ENCODE measurements at places on chromosomes 1 and 21.

DNA sequence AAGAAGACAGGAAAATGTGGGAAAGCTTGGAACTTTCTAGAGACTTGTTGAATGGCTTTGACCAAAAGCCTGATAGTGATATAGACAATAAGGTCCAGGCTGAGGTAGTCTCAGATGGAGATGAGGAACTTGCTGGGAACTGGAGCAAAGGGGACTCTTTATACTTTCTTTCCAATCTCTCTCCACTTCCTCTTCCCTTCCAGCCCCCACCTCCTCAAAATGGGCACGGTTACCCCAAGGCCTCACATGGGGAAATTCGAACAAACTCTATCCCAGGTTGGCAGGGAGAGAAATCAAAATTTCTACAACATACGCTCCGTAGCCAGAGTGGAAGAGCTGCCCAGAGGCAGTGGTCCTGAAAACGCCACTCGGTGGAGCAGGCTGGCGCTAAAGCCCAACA lies 15.2 kb downstream of the PPT1 start:
- DNase-seq, result no peak

- no peak for DNase-seq
These were observed 150.2 kb downstream of the FOXD2 start for GRCh38 chr1:47587891-47588582.

GRCh38 chr1:115134850-115135480 lies 45.7 kb upstream of the TSPAN2 start:
- DNase-seq, result no peak

GRCh38 chr1:84585803-84586202 lies 11.6 kb upstream of the CTBS start:
- DNase-seq, result no peak

GRCh38 chr1:12469493-12469892 lies 148.5 kb downstream of the DHRS3 start:
- no peak for DNase-seq

- no peak for DNase-seq
These were observed 374.9 kb upstream of the CAMK1G start for GRCh38 chr1:209208648-209209047.

GRCh38 chr1:12001249-12001917 lies 17.9 kb upstream of the MIIP start:
- no peak for DNase-seq

- no peak for DNase-seq
These were observed at the start of gene KRTAP12-4 for GRCh38 chr21:44654576-44655175. KRTAP12-4 (minus strand) TSS chr21:44654659; CDS start chr21:44654614, 45 bp downstream.

- DNase-seq, result no peak
These were observed 10.8 kb downstream of the UTP25 start for GRCh38 chr1:209838537-209838936.

- no peak for DNase-seq
These were observed 10.0 kb downstream of the FAAP20 start for GRCh38 chr1:2184531-2184930.

DNA sequence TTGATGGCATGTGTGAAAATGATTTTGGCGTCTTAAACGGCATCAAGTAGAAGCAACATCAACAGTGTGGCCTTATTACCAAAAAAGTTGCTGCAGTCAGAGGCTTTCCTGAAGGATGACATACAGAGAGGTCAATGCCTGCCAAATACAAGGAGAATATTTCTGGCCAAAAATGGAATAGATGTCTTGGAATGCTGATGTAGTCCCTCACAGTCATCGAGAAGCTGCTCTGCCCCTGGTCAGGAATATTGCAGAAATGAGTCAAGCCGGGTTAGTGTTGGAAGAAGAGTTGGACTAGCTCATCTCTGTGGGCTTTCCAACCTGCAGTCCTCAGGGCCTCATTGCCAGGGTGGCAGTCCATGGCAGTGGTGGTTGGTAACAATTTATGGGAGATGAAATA lies 42.1 kb downstream of the NOS1AP start:
- DNase-seq, result no peak

- no peak for DNase-seq
These were observed 35.1 kb downstream of the DIRAS3 start for GRCh38 chr1:68015369-68015768.

- no peak for DNase-seq
These were observed 19.5 kb downstream of the LUZP1 start for GRCh38 chr1:23149114-23149513.

- no peak for DNase-seq
These were observed 65.1 kb downstream of the MSH4 start for GRCh38 chr1:75861831-75862230.

GRCh38 chr1:235108876-235109275 lies 19.8 kb downstream of the TOMM20 start:
- no peak for DNase-seq

DNA sequence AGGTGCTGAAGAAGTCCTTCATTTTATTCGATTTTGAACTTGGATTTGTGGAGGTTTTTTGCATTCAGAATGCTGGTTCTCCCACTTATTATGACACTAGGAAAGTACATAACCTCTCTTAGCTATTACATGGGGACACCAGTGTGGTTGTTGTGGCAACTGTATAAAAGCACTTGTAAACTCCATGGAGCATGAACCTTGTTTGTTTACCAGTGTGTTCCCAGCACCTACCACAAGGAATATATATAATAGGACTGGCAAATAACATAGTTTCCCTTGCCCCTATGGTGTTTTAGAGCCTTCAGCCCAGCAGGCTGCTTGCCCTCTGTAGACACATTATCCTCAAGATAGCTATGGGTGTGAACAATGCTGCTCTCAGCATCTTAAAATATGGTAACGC lies 43.1 kb downstream of the RASSF5 start:
- no peak for DNase-seq

DNA sequence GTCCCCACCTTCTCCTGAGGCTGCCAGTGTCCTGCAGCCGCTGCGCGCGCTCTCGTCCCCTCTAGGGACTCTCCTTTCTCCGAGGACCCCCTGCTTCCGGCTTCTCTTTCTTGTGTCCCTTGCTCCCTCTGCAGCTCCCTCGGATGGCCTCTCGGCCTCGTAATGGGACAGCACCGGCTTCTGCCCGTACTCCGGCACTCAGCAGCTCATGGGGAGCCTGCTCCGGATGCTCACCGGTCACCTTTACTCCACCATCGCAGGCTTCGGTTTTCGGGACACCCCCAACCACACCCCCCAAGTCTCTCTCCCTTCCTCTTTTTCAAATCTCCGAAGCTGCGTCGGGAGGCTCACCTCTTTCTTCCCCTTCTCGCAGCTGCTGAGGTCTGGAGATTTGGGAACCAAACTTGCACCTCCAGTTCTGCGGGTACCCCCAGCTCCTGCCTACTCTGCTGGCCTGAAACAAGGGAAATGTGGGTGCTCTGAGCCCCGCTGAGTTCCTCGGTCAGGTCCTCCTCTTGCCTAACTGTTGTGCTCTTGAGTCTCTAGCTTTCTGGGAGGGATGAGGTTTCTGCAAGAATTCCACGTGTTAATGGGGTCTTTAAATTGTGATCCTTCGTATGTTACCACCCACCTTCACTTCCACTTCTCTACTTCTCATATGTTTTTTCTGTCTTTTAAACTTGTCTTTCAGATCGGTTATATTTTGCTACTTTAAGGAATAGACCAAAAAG lies 930 bp downstream of the CDC14A start:
- DNase-seq, result no peak

DNA sequence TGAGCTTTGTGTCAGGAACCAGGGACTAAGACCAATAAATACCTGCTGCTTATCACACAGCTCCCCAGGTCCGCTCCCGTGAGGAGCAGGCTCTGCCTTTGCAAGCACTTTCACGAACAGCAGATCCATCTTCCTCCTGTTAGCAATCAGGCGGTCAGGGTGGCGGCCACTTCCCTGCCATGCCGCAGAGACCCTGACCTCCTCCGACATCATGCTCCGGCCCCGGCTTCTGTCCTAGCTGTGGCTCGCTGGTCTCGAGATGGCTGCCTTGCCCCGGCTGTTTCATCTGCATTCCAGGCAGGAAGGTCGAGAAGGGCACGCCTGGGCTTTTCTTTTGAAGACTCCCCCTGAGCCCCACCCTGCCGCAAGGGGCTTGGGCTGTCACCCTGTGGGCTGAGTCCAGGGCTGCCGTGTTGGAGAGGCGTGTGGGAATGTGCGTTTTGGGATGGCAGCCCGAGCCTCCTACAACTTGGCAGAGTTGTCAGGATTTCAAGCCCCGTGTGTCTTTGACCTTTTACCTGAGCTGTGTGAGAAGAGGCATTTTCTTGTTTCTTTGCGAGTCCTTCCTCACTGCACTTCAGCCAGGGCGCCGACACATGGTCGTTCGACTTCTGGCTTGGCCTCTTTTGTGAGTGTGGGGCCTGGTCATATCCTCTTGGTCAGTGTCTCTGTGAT lies 59.5 kb downstream of the AGPAT3 start:
- no peak for DNase-seq

DNA sequence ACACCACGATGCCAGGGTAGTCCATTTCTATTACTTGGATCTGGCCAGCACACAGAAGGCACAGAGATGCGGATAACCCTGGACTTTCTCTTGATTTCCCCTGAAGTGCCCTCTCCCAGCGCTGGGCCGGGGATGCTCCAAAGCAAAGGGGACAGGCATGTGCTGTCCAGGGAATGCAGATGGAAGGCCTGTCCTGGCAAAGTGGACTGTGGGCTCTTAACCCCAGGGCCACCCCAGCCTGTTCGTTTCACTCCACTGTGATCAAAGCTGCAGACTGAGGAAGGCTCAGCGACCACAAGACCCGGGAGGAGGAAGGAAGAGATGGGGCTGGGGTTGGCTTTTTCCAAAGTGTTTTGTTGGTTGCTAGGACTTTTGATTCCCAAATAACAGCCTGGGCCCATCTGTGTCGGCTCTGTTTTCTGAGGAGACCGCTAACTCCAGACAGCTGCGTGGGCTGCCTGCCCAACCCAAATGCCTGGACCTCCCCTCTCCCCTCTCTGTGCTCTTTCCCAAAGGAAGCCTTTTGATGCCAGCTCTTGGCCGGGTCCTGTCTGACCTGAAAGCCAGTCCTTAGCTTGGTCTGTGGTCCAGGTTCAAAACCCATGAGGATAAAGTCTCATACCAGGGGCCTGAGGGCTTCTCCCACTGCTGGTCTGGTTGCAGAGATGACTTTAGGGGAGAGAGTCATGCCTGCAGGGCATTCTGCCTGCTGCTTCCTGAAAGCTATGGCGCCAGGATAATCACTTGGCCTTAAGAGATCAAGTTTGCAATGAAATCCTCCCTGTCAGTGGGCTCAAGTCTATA lies 119.6 kb upstream of the CD34 start:
- DNase-seq, result no peak

DNA sequence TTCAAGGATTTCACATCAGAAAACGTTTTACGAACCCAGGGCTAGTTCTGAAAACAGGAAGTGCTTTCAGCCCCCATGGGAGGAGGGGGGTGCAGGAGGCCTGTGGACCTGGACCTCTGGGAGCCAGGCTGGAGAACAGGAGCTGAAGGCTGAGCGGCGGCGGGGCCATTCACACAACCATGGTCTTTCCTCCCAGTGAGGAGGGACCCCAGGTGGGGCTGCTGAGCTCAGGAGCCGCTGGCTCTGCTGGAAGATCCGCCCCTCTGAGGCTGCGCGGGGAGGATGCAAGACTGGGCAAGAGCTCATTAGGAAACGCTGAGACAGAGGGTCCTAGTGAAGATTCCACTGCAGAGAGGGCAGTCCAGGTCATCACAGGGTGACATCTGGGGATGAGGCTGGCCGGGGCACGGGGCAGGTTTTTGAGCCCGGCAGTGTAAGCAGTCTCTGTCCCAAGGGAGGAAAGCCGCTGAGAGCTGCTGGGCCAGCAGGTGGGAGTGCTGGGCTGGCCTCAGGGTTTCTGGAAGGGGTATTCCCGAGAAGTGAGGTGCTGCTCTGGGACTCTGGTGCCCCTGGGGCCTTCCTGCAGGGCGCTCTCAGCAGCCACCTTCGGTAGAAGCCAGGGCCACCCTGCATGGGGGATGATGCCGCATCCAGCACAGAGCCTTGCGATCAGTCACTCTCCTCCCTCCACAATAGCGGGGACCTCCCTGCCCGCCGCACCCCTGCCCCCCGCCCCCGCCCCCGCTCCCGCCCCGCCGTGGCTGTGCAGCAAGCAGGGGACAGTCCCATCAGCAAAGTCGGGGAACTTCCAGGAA lies 7.5 kb downstream of the MX2 start:
- DNase-seq, result no peak

GRCh38 chr1:16149702-16150488 lies 6.0 kb downstream of the EPHA2 start:
- DNase-seq, result no peak

DNA sequence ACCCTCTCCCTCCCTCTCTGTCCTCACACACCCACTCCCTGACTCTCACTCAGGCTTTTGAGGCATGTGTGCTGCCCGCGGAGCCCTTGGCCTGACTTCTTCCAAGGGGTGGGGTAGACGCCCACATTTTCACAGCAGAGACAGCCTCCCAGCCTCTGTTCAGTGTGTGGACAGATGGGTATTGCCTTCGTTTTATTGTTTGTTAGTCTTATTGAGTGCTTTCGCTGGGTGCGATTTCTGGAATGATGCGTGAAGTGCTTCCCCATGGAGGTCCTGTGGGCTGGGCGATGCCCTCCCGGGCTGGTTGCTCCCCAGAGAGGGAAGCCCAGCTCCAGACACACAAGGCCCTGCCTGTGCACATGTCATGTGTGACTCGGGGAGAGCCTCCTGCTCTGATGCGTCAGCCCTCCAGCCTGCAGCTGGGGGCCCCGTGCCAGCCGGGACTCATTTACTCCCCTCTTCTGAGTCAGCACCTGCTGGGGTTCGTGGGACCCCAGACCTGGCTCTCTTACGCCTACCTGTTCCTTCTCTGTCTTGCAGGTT lies 14.7 kb downstream of the PDXK start:
- peak; percentile 26 for DNase-seq

GRCh38 chr1:183277821-183278738 lies 92.0 kb downstream of the LAMC2 start:
- no peak for DNase-seq

DNA sequence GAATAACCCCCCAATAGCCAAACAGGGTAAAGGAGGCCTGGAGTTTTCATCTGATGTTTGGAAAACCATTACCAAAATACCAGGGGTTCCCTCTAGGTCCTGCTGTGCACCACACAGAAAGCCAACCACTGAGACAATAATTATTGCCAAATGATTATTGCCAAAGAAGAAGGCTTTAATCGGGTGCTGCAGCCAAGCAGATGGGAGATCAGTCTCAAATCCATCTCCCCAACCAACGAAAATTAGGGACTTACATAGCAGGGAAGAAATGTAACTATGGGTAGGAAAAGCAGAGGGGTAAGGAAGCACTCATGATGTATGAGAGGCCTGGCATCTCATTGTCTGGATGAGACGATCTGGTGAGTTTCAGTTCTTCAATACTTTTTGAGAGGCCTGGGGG lies 28.8 kb upstream of the LPGAT1 start:
- no peak for DNase-seq

DNA sequence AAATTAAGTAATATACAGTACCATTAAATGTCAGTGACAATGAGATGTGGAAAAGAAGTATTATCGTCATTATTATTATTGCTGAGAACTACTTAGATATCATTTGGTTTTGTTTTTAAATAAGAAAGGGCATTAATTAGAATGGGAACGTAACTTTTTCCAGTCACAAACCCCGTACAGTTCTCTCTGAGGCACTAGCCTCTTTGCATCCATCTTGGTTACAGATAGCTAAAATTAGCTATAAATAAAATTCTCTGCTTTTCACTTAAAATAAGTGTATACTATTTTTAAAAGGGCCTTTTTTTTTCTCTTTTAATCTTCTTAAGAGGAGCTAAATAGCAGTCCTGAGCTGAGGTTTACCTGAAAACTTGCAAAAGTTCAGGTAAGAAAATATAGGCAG lies 7.6 kb downstream of the PTGS2 start:
- DNase-seq, result no peak

All from stimulated activated CD8-positive, alpha-beta memory T cell treated with anti-CD3 and anti-CD28 coated beads, Interleukin-15, amount 100 ng/mL, for 4 hours (primary cell).